ENCODE measurements at places on chromosomes 3 and 15.

DNA sequence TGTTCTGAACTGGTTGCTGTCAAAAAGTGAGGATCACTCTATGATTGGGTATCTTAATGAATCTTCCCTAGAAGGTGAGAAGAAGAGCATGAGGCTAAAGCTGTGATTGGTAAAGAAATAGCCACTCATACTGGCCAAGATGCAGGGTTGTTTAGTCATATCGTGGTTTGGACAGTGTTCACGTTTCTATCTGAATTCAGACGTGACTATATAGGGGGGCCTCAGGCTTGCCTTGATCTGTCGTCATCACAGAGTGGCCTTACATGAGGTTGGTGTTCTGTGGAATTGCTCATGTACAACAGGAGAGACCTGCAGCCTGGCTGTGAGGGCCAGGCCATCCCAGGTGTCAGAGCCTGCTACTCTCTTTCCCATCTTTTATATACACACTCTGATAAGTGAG, 12.4 kb downstream of the RTP2 start:
- no peak for DNase-seq

DNA sequence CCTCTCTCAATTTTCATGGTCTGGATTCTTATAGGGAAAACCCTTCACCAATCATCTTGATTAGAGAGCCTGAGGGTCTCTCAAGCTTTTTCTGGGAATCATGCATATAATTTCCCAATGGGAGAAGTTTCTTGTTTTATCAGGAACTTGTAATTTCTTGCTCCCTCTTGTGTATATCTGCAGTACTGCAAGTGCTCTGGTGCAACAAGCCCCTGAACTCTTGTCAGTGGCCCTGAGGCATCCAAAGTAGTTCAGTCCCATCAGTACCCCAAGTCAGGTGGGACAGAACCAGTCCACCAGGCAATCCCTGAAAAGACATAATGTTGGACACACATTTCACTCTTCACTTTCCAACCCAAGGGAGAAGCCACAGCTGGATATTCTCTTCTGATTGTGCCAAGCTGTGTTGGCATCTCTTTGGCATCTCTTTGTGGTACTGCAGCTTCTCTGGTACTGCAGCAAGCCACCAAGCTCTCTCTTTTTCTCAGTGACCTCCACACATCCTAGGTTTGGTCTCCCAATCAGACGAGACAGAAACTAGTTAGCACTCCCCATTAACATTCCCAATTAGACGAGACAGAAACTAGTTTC, 214.5 kb downstream of the ZIC4 start:
- DNase-seq, result no peak

DNA sequence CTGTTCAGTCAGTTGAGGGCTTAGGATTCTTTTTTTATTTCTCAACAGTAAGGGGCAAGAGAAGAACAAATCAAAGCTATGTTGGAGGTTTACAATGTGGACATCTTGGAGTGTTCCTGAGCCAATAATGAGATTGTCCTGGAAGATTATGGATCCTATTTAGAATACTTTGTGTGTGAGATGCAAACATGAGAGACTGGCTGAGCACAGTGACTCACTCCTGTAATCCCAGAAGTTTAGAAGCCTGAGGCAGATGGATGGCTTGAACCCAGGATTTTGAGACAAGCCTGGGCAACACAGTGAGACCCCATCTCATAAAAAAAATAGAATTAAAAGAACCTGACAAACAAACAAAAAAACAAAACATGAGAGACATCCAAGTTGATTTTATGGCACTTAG, 351.6 kb downstream of the GAP43 start:
- no peak for DNase-seq

DNA sequence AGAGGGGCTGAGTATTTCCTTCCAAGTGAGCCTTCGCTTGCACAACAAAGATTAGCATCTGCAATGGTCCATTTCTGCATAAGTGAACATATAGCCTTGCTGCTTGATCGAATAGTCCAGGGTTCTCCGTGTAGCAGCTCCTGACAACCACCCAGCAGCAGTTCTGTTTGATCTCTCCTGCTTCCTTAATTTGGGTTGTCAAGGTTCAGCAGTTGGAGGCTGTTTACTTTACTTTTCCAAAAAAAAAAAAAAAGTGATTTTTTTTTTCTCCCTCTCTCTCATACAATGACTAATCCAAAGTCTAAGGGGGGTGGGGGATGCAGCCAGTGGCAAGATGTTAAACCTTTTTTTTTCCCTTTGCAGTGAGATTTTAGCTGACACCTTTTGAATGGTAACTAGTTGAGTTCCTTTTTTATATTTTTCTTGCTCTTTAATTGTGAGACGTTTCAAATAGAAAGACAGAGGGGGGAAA, 3.6 kb downstream of the FOXP1 start:
- no peak for DNase-seq

DNA sequence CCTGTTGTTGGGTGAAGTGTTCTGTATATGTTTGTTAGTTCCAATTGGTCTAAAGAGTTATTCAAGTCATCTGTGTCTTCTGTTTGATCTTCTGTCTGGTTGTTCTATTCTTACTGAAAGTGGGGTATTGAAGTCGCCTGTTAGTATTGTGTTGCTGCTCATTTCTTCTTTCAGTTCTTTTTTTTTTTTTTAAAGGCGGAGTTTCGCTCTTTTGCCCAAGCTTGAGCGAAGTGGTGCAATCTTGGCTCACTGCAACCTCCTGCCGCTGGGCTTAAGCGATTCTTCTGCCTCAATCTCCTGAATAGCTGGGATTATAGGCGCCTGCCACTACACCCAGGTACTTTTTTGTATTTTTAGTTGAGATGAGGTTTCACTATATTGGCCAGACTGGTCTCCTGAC, 23.5 kb downstream of the PFN2 start:
- DNase-seq, result no peak

GRCh38 chr15:91150502-91151160, 50.6 kb downstream of the SV2B start:
- DNase-seq, result no peak

GRCh38 chr15:75640483-75641178, 607 bp upstream of the IMP3 start:
- DNase-seq, result peak; percentile 39

DNA sequence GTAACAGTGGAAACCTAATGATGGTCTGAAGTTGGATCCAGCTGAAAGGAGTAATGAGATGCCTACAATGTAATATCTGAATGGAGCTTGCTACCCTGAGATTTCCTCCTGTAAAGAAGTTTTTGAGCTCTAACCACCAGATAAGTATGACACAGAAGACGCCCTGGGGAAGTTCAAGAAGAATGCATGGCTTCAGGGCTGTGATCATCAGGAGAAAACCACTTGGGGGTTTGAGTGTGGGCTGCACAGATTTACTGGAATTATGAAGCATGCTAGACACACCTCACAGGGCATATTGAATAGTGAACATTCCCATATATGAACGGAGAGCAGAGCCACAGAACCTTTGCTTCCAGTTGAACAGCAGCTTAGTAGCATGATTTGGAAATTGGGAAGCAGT, 10.6 kb upstream of the CCDC80 start:
- DNase-seq, result no peak

Measured in NCI-H187 (cell line).